RCC 7860 (cell line): ENCODE measurements at places on chromosomes 16 and 17.

GRCh38 chr16:50631985-50632576 lies 49.0 kb downstream of the SNX20 start:
- no peak for DNase-seq

GRCh38 chr17:82745524-82745923 lies 6.3 kb upstream of the TBCD start:
- no peak for DNase-seq

DNA sequence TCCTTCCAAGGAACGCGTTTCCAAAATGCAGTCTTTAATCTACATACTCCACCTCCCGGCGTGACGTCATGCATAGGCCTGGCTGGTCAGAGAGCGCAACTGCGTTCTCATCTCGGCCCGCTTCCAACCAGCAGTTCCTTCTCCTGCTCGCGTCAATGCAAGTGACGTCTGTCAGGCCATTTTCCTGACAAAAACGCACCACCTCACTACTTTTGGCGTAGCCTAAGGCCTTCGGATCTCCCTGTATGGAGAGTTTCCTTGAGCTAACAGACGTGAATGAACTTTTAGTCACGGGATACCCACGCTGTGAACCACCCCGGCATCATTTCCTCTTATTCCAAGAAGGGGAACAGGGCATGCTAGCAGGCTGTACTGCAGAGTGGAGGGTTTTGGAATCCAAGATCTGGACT lies 25.0 kb downstream of the TEX14 start:
- DNase-seq, result no peak

DNA sequence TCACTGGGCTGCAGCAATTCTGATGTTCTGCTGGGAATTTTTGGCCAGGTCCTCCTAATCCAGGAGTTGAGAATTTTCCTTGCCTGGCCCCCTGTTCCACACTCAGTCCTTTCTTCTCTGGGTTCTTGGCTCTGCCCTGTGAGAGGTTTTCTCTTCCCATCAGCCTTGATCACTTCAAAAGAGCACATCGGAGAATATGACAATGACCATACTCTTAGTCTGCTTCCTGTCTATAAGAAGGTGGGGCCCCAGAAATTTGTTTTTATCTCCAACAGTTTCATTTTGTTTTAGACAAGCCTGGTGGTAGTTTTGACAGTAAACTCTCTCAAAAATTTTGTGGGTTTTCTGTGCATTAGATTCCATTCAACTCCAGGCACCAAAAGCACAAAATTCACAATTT lies 70.7 kb downstream of the C17orf67 start:
- DNase-seq, result no peak

DNA sequence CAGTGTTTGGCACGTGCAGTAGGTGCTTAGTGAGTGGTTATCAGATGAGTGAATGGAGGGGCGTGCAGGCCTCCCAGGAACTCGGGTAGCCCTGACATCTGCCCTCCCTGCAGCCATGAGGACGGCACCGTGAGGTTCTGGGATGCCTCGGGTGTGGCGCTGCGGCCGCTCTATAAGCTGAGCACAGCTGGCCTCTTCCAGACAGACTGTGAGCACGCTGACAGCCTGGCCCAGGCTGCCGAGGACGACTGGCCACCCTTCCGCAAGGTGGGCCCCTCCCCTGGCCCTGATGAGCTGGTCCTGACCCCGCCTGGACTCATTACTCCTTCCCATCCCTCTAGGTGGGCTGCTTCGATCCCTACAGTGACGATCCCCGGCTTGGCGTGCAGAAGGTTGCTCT lies 11.1 kb downstream of the LLGL1 start:
- no peak for DNase-seq

- no peak for DNase-seq
Measured at GRCh38 chr17:4110152-4110551, 32.7 kb downstream of the ZZEF1 start.

DNA sequence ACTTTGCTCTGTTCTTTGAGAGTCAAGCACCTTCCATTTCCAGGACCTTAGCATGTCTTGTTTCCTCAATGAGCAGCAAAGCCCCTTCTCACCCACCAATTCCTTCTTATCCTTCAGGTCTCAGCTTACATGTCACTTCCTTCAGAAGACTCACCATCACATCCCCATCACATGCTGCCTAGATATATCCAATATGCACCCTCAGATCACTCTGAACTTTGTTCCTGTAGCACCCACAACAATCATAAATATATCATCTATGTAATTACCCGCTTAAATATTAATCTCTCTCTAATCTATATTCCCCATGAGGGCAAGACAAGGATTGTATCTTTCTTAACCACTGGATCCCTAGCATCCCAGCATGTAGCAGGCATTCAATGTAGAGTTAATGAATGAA lies 30.4 kb downstream of the KANSL1 start:
- no peak for DNase-seq

- DNase-seq, result no peak
Measured at GRCh38 chr16:67156143-67156844, 3.4 kb downstream of the TRADD start.

- no peak for DNase-seq
Measured at GRCh38 chr17:65370669-65371131, 190.7 kb downstream of the AXIN2 start.

DNA sequence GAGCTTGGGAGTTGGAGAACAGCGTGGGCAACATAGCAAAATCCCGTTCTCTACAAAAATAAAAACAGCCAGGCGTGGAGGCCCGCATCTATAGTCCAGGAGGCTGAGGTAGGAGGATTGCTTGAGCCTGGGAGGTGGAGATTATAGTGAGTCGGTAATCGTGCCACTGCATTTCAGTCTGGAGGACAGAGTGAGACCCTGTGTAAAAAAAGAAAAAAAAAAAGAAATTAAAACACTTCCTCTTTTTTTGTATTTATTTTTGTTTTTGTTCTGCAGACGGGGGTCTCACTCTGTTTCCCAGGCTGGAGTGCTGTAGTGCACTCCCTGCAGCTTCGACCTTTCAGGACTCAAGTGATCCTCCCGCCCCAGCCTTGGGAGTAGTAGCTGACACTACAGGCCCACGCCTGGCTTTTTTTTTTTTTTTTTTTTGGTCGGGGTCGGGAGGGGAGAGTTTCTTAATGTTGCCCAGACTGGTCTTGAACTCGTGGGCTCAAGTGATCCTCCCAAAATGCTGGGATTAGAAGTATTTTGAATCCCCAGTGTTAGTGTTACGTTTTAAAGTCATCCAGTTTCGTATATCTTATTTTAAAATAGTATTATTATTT lies 1.5 kb downstream of the IST1 start:
- no peak for DNase-seq

DNA sequence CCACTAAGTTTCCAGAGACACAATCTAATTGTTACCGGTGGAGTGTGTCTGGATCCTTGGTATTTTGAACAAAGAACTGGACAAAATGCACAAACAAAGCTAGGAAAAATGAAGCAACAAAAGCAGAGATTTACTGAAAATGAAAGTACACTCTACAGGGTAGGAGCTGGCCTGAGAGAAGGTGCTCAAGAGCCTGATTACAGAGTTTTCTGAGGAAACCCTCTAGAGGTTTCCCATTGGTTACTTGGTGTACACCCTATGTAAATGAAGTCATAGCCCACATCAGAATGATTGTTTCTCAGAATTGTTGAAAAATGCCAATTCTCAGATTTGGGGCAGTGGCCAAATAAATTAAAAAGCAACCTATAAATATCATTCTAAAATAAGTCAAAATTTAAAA lies 436.4 kb downstream of the KCNJ18 start:
- no peak for DNase-seq

- no peak for DNase-seq
Measured at GRCh38 chr17:15351478-15351840, 10.1 kb upstream of the TEKT3 start.

DNA sequence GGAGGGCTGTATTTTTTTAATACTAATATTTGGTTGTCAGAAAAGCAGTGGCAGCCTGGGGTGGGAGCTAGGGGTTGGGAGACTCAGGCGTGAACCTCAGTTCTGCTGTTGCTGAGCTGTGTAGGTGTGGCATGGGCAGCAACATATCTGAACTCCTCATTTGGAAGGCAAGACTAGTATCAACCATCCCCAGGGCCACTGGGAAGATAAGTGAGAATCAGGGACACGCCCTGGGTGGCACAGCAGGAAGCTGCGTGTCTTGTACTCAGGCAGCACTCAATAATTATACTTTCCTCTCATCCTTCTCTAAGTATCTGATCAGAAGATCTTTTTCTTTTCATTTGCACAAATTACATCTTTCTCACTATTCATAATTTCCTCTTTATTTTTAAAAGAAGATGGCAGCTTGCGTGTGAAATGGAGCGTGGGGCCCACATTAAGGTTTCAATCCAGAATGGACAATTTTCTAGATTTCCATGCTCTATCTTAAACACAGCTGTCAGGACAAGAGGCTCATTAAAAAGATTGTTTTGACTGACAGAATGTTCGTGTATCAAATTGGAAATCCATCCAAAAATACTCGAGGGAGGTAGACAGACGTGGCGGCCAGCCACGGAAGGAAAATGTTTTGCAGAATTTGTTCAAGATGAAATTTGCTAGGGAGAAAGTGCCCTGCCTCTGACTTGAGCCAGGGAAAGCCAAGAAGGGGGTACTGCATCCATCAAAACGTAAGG lies 121.1 kb downstream of the CPPED1 start:
- no peak for DNase-seq

- no peak for DNase-seq
Measured at GRCh38 chr16:69691980-69692911, 34.1 kb downstream of the NQO1 start.

- no peak for DNase-seq
Measured at GRCh38 chr17:149231-149630, 11.9 kb downstream of the SCGB1C2 start.

DNA sequence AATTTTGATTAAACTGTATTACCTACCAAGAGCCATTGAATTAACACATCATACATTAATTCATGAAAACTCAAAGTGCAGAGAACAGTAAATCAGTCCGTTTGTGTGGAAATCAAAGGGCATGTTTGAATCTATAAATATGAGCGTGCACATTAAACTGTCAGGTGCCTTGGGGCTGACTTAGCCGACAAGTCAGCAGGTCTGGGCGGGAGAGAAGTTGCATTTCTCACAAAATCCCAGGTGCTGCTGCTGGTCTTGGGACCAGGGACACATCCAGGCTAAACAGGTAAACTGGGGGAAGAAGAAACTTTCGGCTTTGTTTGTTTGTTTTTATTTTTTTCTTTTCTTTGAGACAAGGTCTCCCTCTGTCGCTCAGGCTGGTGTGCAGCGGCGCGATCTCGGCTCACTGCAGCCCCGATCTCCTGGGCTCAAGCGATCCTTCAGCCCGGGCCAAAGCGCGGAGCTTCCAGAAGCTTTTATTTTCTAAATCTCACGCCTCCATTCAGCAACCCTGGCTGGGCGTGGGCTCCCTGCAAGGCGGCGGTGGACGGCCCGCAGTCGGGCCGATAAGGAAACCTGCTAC lies 213.9 kb downstream of the MRTFB start:
- DNase-seq, result no peak

GRCh38 chr17:81907219-81908145 lies 3.7 kb downstream of the PCYT2 start:
- no peak for DNase-seq

GRCh38 chr17:20184181-20184580 lies 175.0 kb downstream of the SPECC1 start:
- no peak for DNase-seq

GRCh38 chr17:10385871-10386270 lies 13.1 kb upstream of the MYH13 start:
- DNase-seq, result no peak
